ENCODE measurements at places on chromosomes 11 and 22.

GRCh38 chr11:130671801-130672700, 223.6 kb downstream of the ADAMTS15 start:
- DNase-seq = peak; percentile 83

- DNase-seq = no peak
These were observed 14.4 kb upstream of the UCP3 start for GRCh38 chr11:74023276-74023675.

DNA sequence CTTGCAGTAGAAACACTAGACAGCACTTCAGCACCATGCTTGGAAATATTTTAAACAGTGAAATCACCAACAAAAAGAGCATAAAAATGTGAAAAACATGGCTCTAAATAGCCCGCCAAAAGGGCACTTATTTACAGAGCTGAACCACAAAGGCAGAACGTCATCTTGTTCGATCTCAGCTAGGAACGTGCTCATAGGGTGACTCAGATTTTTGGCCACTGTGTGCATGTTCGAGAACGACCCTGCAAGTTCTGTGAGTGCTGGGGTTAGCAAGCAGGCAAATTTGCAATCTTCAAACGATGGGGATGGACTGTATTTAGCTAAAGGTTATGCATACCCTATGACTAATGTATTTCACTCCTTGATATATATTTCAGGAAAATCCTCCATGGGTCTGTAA, 30.6 kb downstream of the OR2AT4 start:
- DNase-seq = no peak

DNA sequence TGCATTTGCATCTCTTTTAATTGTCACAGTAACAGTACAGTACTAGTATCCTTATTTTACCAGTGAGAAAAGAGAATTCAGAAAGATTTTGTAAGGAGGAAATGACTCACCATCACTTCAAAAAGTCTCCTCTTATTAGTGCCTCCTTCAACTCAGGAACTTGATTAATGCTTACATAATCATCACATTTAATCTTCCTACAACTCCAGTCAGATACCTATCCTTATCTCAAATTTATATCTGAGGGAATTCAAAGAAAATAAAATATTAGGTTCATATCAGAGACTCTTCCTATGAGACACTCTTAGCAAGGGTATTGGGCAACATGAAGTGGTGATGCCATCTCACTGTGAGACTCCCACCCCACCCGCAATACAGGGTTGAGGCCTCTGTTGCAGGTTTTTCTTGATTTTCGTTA, 26.1 kb upstream of the CTSC start:
- DNase-seq = no peak

DNA sequence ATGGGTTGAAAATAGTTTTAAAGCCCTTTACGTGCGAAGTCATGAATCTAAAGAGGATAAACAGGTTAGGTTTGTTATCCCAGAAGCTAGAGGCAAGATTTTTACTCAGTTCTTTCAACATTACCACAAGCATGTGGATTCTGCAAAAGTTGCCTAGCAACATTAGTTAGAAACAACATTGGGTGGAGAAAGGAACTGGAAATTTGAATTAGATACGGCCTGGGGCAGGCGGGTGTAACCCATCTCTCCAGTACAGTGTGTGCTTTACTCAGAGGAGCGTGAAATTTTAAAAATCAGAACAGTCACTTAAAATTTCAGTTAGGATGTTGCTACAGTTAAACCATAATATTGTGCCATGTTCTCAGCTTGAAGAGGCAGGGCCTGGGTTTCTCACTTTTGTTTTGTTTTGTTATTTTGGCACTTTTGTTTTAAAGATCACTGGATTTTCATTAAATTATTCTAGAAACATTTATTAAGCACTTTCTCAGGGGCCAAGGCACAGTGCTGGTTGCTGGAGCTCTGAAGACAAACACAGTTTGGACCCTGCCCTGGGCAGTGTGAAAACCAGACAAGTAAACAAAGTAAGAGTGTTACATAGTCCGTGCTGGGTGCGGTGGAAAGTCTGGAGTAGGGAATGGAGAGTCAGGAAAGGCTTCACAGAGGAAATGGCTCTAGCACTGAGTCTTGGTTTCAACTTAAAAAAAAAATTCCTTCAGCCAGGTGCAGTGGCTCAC, 4.4 kb upstream of the WEE1 start:
- peak; percentile 95 for DNase-seq

- DNase-seq = no peak
These were observed 25.5 kb downstream of the EMID1 start for GRCh38 chr22:29230972-29231875.

DNA sequence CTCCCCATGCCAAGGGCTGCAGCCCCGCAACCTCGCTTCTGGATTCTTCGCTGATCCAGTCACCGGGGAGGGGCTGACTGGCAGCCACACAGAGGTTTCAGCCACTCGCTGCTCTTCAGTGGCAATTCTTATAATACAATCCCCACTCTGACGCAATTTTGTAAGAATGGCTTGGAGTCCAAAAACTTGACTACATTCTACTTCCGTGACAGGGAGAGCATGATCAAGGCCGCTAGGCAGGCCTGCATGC, 14.9 kb downstream of the PPM1F start:
- DNase-seq = peak; percentile 93

GRCh38 chr11:31802609-31802989, 8.5 kb downstream of the PAX6 start:
- no peak for DNase-seq

DNA sequence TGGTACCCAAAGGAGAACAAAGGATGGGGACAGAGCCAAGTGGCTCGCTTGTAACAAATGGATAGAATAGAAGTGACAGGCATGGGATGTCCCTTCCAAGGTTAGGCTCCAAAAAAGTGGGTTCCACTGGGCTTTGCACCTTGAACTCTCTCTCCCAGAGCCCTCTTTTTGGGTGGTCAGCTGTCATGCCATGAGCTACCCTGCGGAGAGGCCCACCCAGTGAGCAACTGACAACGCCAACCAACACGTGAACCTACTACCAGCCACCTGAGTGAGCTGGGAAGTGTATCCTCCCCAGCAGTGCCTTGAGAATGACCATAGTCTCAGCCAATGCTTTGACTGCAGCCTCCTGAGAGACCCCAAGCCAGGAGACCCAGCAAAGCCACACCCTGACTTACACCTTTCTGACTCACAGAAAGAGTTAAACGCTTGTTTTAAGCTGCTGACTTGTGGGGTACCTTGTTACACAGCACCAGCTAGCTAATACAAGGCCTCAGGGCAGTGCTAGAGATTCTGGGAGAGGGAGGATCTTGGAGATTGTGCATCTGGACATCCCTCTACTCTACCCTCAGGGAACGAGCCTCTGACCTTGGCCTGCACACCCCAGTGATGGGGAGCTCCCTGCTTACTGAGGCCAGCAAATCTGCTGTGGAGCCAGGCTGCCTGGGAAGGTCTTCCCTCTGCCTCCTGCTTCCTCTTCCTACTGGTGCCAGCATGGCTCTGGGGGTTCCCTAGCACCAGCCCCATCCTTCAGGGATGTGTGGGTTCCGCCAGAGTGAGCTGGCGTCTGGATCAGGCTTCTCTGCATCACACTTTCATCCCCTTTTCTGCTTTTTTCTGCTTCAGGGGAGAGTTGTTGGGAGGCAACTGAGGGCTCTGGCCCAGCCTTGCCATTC, 29.1 kb upstream of the RFPL3 start:
- no peak for DNase-seq

DNA sequence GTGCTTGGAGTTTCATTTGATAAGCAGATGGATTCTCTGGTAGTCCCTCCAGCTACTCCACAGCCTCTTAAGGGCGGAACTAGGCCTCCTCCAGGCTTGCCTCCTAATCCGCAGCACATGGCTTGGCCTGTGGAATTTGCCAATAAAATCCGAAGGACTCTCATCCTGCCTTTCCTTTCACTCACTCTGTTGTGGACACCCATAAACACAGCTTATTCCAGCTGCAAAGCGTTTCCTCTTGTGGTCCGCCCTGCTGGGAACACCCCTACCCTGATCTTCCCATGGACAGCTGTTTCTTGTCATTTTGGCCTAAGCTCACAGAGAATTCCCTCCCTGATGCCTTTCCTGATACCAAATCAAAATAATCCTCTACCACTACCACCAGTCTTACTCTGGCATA, 546.2 kb downstream of the NTM start:
- DNase-seq = no peak

DNA sequence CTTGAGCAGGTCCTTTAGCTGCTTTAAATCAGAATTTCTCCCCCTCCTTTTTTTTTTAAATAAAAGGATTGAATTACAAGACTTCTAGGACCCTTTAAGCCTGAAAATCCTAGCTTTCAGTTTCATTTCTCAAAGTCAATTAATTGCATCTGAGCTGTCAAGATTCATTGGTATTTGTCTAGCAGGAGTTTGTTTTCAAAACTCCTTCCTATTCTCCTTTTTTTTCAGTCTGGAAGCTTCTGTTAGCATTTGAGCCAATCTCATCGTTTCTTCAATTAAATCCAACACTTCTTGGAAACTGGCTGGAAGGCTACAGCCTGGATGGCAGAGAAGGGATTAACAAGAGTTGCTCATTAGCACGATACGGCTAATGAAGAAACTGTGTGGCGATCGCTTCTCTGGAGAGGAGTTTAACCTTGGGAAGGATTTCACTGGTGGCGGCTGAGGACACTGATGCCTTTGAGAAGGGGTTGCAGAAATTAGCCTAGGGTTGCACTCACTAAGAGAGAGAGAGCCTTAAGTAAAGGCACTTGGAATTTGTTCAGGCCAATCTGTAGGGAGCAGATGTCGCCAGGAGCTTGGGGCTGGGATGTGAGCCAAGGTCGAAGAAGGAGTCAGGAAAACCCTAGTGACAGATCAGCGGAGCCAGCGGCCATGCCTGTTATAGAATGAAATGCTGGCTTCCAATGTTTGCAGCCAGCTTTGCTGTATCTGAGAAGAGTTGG, 43.8 kb upstream of the API5 start:
- DNase-seq = no peak

DNA sequence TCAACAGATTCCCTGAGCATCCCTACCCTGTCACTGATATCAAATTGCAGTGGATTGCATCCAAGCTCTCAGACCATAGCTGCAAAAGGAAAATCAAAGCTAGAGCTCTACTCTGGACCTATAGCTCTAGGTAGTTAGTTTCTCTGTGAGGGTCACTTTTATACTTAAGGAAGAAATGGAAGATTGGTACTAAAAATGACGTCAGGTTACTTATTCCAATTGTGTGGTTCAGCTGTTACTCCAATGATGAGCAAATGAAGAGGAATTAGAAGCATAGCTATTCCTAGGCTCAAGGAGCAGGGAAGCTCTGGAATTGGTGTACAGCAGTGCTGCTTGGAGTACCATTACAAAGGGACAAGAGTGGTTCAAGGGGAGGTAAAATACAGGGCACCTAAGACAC, 36.4 kb upstream of the GLYATL1 start:
- DNase-seq = no peak

- no peak for DNase-seq
These were observed 123.6 kb downstream of the ABTB2 start for GRCh38 chr11:34234086-34234740.

- no peak for DNase-seq
These were observed 77.9 kb upstream of the TOP3B start for GRCh38 chr22:22060200-22061084.

GRCh38 chr11:17684550-17684949, 34.8 kb upstream of the MYOD1 start:
- DNase-seq = no peak

DNA sequence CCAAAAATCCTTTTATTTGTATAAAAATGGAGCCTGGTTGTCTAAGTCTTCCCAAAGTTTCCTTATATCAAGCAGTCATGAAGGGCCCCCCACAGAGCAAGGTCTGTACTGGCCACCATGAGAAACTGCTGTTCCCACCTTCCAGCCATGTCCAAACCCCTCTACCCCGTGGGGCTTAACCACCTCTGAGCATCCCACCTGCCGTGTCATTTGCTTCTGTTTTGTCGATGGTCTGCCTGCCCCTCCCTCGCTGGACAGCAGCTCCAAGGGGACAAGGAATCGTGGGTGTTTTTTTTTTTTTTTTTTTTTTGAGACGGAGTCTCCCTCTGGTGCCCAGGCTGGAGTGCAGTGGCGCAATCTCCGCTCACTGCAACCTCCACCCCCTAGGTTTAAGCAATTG, 11.1 kb upstream of the ANO1 start:
- DNase-seq = no peak

GRCh38 chr11:5689551-5689983, at the start of gene TRIM22:
TRIM22 (plus strand) TSS chr11:5689790; CDS start chr11:5696233, 6,443 bp downstream.
- DNase-seq = peak; percentile 76

DNA sequence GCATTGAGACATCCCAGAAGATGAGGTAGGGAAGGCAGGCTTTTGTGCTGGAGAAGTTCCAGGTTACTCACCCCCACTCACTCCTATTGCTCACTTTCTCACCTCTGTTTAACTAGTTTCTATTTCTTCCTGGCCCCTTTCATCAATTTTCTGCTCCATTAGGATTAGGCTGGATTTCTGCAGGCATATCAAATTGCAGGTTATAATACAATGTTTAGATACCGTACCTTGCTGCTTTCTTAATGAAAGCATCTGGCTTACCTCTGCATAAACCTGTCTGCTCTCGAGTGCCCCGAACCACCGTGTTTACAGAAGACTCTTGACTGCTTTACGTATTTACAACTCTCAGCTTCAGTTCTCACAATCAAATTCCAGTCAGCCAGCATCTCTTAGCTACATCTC, 173.7 kb downstream of the ADAMTS15 start:
- no peak for DNase-seq

DNA sequence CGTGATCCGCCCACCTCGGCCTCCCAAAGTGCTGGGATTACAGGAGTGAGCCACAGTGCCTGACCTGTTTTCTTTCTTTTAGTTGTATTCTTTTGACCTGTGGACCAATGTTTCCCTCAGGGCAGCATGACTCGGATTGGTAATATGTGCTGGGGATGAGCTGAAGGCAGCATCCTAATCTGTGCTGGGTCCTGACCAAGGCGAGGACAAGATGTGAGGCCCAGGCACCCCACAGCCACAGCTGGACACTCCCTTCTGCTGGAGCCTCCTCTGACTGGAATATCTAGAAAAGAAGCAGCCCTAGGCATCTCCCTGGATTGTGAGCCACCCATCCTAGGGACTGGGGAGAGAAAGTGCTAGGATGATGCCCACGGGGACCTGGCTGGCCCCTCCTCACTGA, 105.4 kb downstream of the PDE2A start:
- DNase-seq = peak; percentile 18

- no peak for DNase-seq
These were observed 10.2 kb downstream of the GRAP2 start for GRCh38 chr22:39910876-39911613.

DNA sequence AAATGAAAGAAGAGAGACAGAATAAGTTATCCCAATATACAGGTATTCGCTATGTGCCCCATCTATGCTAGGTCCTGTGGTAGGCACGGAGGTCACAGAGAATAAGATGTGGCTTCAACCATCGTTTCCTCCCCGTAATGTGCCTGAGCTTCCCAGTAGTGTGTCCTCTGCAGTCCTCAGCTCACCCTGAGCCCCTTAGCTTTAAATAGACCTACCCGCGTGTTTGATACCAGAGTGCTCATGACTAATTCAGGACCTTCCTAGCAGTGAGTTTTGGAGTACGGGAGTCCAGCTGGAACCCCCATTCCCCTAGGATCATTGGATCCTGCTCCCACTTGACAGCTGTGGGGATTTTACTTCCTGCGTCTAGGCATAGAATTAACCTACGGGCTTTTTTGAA, 37.5 kb upstream of the SYN3 start:
- no peak for DNase-seq

DNA sequence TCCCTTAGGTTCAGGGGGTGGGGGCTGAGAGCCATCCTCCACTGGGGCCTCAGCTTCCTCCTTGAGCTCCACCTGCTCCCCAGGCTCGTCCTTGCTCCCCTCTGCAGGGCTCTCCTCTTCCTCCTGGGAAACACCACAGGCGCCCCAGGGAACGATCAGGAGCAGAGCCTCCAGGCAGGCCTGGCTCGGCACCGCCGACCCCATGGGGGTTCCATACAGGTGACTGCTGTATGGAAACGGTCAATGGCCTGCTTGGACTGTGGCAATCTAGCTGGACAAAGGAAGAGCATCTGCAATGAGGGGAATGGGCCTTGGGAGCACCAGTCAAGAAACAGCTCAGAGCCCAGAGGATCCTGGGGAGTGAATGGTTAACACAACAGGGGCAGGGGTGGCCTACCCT, 7.9 kb downstream of the HYOU1 start:
- no peak for DNase-seq
